ENCODE measurements at places on chromosomes 2 and 18.

DNA sequence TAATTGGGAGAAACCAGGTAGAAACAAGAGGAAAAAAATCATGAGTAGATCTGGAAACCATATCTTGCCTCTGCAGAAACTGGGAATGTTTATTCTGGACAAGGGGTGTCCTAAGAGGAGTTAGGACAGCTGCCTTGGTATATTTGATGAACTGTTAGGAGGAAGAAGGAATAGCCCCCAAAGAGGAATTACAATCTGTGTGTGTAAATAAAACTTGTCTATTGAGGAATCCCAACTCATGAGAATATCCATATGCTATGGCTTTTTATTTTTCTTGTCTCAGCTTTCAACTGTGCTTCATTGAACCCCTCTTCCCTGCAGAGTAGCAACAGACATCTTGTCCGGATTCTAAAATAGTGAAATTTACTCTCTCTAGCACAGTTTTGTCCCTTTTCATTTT is 423.5 kb upstream of the SLC14A2 start:
- no peak for DNase-seq

GRCh38 chr2:147499785-147500184 is 345.0 kb upstream of the ACVR2A start:
- DNase-seq, result no peak

- no peak for DNase-seq
These were observed 238.3 kb downstream of the TCF4 start for GRCh38 chr18:55349685-55350084.

- no peak for DNase-seq
These were observed 531.5 kb downstream of the STK39 start for GRCh38 chr2:167715932-167716331.

DNA sequence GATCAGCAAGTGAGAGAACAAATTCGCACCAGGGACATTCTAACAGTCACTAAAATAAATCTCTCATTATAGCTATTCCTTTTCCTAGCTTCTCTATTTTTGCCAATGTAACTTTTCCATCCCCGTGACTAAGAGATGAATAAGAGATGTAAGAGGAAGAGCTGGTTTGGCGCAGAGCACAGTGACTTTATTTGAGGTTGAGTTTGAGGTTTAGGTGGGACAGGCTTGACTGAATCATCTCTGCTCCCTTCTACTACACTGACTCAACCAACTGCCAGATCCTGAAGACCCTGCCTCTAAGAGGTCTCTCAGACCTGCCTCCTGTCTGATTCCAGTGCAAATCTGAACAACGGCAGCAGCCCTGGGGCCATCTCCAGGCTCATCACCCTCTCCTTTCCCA is 28.0 kb downstream of the RFX8 start:
- DNase-seq, result no peak

DNA sequence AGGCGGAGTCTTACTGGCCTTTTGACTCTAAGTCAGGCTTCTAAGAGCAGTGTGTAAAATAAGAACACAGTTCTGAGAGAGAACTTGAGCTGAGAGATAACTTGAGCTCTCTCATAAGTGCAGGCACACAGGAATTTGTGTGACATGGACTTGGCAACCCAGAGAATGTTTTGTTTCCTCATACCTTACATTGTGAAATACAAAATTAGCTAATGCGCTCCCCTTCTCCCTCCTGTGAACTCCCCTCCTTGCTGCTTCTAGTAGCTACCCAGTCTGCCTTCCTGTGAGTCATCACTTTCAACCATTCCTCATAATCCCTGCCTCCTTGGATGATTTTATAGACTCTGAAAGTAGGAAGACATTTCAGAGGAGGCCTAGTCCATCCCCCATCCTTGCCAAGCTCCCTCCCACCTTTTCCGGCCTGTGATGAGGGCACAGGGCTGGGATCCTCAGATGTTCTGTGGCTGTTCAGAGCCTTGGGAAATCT is 22.6 kb downstream of the FER1L5 start:
- peak; percentile 15 for DNase-seq

- DNase-seq, result no peak
These were observed 423.3 kb downstream of the SETBP1 start for GRCh38 chr18:45104049-45104395.

- DNase-seq, result no peak
These were observed 246.8 kb downstream of the AGPS start for GRCh38 chr2:177639262-177639914.

GRCh38 chr18:62741118-62741566 is 25.8 kb downstream of the PHLPP1 start:
- DNase-seq, result no peak

- DNase-seq, result no peak
These were observed 173.3 kb downstream of the TRIB2 start for GRCh38 chr2:12890066-12890465.

DNA sequence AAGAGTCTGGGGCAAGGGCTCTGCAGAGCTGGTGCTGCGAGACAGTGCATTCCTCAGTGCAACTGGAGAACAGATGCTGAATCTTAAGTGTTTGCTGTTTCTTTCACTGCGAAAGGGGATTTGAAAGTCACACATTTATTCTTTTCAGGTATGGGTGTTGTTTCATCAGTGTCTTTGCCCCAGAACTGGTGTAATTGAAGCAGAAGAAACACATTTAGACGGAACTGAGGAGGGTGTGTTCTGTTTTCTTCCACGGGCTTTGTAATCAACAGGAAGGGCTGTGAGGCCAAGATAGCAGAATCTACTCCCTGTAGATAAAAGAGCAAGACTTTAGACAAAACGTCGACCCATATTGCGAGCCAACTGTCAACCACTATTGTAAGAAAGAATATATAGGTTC is 151.9 kb downstream of the EPHA4 start:
- no peak for DNase-seq

DNA sequence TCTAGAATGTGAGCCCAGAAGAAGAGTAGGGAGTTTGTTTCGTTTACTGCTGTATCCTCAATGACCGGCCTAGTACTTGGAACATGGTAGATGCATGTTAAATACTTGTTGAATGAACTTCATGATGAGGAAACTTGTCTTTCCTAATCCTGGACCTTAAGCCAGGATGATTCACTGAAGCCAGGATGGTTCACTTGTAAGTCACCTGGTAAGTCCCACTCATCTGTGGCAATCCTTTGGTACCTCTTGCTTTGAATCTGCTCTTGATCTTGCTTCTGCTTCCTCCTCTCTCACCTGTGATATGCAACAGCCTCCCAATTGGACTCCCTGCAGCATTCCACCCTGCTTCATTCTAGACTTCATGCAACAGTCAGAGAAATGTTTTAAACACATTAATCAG is 43.6 kb downstream of the QPCT start:
- no peak for DNase-seq

DNA sequence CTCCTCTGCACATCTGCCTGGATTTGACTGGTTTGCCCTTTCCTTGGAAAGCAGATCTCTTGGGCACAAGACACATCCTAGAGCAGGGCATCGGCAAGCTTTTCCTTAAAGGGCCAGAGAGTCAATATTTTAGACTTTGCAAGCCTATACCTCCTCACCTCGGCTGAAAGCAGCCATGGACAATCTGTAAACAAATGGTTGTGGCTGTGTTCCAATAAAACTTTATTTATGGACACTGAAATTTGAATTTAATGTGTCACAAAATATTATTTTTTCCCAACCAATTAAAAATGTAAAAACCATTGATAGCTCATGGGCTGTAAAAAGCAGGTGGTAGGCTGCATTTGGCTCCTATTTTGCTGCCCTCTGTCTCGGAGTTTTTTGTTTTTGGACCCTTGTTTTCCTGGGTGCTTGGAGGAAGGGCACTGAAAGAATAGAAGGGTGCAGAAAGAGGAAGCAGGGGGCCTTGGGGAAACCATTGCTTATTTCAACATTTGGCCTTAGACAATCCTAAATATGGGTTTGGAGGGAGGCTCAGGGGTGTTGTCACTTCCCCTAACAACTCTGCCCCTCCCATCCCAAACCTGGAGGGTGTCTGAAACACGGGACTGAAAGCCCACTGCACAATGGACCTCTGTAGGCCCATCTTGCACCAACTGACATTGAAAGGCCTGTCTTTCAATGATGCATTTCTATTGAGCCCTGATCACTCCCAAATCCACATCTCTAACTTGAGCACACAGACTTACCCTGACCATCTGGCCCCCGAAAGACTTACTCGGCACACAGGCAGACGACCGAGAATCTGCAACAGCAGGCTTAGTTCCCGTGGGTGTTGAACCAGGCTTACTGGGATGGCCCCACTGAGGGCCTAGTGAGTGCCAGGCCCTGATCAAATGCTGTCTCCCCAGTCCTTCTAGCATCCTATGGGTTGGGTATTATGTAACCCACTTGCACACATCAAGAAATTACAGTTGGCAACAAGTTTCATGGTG is 7.1 kb upstream of the ZFP36L2 start:
- no peak for DNase-seq

DNA sequence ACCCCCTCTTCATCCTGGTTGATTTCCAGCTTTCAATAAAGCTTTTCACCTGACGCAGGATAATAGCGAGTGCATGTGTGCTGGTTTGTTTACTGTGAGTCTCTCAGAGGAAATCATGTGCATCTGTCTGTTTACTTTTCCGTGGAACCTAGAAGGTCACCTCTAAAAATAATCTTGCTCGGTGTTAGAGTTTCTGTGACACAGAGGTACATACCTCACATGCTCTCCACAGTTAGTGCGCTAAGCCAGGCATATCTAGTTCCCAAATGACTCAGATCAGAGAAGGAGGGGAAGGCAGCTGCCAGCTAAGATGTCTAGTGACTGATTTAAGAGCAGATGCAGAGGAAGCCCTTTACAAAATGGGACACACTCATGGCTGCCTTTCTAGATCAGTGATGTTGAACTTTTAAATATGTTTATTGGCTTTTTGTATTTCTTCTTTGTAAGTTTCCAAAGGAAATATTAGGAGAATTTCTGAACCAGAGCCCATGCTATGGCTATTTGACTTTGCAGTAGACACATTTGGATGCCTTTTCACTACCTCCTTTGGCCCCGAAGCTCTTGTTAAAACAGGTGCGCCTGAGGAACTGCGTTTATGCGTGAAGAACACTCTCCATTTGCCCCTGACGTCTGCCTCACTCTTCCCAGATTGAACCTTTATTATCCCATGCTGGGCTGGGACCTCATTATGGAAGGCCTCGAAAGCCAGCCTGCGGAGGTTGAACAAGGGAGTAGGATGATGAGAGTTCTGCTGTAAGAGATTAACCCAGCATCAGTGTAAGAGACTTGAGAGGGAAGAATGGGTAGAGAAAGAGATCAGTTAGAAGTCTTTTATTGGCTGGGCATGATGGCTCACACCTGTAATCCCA is 145.6 kb downstream of the FAM161A start:
- no peak for DNase-seq

DNA sequence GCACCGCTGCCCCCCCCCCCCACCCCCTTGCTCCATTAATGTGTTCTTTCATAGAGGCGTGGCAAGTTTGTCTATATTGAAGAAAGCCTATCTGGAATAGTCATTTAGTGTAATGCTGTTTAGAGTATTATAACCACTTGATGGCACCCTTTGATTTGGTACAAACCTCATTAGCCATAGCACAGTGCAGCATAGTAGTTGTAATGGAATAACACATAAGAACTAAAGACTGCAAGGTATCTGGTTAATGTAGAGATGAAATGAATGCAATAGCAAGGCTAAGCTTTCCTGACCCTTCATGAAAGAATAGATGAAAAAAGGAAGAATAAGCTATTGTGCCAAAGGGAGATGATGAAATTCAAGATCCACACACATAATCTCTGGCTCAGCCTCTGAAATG is 81.9 kb downstream of the EHBP1 start:
- no peak for DNase-seq

DNA sequence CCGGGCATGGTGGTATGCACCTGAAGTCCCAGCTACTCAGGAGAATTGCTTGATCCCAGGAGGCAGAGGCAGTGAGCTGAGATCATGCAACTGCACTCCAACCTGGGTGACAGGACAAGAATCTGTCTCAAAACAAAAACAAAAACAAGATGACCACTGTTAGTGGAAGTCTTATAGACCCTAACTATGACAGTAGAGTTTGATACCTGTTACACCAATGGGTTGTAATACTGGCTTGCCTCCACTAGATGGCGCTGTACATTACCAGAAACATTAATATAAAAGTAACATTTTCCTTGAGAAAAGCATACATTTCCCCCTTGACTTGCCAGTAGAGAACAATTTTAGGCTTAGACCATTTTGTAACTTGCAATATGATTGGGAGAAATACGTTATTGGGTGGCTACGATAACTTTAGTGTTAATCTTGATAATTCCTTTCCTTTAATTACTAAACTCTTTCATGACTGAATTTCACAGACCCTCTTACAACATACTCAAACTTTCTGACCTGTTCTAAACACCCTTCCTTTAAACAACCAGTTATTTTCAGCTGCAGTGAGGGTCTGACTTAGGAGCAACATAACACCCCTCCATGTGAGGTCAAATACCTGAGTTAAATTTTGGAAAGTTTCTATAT is 19.5 kb downstream of the SLC25A52 start:
- DNase-seq, result peak; percentile 50

DNA sequence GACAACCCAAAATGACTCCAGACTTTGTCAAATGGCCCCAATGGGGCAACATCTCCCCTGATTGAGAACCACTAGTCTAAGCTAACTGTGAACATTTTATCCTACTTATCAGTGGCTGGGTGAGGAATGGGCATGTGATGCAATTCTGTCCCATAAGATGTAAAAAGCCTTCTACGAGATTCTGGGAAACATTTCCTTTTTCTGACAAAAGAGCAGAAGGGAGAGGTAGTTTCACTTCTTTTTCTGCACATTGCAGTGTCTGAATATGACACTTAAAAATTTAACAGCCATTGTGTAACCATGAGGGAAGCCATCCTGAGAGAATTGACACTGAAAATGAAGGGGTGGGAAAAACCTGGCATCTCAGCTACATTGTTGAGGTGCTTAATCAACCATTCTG is 17.3 kb upstream of the MARCHF4 start:
- no peak for DNase-seq

DNA sequence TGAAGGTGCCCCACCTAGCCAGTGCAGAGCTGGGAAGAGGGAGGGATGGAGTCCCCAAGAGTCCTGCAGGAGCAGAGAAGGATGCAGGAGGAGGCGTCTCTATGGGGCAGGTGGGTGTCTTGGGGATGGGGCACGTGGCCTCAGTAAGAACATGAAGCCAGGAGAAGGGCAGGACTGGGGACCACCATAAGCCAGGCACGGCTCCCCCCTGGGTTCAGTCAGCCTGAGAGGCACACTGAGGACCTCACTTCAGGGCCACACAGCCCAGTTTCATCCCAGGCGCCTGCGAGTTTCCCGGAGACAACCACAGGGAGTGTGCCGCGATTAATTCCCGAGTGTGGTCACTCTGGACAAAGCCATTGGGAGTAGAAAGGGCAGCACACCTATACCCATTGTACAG is 120.3 kb downstream of the GYPC start:
- no peak for DNase-seq

GRCh38 chr2:100984892-100985307 is 17.2 kb upstream of the RPL31 start:
- DNase-seq, result peak; percentile 91

DNA sequence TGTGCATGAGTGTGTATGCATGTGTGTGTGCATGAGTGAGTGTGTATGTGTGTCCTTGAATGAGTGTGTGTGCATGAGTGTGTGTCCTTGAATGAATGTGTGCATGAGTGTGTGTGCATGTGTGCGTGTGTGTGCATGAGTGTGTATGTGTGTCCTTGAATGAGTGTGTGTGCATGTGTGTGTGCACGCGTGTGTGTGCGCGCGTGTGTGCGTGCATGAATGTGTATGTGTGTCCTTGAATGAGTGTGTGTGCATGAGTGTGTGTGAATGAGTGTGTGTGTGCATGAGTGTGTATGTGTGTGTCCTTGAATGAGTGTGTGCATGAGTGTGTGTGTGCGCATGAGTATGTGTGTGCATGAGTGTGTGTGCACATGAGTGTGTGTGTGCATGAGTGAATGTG is 271.9 kb downstream of the RNF144A start:
- no peak for DNase-seq
